ENCODE measurements at places on chromosomes 3 and 15. TPM values are rescaled to one million over a fixed set of nuclear protein-coding genes. Genes with fewer than 3 reads are reported as not detected.

GRCh38 chr15:25761971-25762662, 101.0 kb downstream of the ATP10A start:
- DNase-seq, result peak; percentile 26

DNA sequence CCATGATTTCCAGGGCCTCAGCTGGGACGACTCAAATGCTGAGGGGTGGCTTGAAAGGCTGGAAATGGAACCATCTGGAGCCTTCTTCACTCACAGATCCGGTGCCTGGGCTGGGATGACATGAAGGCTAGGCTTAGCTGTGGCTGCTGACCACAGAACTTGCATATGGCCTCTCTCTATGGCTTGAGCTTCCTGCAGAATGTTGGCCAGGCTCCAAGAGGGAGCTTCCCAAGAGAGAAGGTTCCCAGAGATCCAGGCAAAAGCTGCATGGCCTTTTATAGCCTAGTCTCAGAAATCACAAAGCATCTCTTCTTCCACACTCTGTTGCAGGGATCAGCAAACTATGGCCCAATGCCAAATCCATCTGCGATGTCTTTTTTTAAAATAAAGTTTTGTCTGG, 44.8 kb downstream of the GATM start:
- DNase-seq, result no peak

- no peak for DNase-seq
Observed at GRCh38 chr3:138338811-138339210, 9.2 kb upstream of the NME9 start.

- no peak for DNase-seq
Observed at GRCh38 chr3:46942076-46942475, 34.5 kb downstream of the CCDC12 start.

DNA sequence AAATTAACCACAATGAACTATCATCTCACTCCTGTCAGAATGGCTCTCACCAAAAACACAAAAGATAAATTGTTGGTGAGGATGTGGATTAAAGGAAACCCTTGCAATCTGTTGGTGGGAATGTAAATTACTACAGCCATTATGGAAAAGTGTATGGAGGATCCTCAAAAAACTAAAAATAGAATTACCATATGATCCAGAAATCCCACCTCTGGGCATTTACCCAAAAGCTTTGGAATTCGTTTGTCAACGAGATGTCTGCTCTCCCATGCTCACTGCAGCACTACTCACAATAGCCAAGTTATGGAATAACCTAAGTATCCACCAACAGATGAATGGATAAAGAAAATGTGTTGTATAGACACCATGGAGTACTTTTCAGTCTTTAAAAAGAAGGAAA, 21.6 kb downstream of the FSIP1 start:
- DNase-seq, result no peak

GRCh38 chr15:31285772-31286261, 40.8 kb upstream of the KLF13 start:
- DNase-seq, result no peak

DNA sequence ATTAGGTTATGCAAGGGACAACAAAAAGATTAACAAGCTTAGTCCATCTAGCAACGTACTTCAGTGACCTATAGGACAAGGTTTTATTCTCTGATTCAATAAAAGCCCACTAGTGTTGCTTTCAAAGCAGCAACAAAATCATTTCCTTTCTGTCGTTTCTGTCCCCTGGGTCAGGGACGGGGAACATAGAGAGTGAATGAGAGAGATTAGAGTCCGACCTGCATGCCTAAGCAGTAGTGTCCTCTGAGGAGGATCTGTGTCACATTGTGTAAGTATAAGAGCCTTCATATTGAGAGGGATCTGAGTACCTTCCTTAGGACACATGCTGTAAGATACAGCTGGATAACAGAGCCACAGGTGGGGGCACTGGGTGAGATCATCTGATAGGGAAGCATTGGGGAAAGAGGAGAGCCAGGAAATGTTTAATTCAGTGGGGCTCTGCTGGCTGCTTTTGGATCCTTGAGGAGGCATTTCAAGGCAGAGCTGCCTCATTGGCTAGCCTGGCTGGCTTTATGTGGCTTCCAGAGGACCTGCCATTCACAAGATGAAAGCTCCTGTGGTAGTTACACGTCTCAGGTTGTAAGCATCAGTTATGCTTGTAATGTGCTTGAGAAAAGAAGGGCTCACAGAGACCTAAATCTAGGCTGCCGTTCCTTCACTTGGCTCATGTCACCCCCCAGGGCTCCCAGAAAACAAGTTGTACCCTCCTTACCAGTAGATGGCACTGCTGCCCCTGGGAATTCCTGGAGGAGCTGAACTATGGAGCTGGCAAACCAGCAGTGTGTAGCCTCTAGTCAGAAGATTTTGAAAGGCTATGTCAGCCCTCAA, 2.7 kb downstream of the TMEM108 start:
- DNase-seq, result peak; percentile 54

- DNase-seq, result no peak
Observed at GRCh38 chr15:91529534-91529933, 324.0 kb upstream of the SLCO3A1 start.

GRCh38 chr15:50113187-50113505, 5.9 kb downstream of the ATP8B4 start:
- DNase-seq, result no peak

DNA sequence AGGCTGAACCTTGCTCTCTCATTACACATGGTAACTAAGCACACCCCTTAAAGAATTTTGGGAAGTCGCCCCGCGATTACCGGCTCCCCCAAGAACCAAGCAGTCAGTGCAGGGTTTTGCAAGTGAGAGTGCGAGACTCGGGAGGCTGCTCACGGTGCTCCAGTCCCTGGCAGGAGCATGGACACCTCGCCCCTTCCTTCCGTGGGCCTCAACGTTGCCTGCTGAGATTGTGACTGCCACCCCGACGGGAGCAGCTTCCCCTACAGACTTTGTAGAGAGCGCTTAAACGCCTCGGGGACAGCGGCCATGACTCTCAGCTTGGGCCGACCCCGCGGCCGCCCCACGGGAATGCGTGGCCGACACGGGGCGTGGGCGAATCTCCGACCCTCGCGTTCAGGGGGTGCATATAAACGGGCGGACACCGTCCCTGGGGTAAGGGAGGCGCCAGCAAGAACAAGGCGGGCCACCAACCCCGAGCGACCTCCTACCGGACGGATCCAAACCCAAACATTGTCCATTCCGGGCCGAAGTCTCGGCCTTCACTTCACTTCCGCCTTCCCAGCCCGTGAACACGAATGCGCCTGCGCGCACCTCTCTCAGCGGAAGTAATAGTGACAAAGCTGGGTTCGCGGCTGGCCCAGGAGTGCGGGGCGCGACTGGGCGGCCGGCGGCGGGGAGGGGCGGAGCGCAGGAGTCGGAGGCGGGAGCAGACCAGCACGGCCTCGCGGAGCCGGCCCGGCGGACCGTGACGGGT, at the start of gene ATP2C1:
TSS of gene ATP2C1 (plus strand) at position 709 of the 754 bp plus-strand sequence. CDS start 686 bp downstream, outside the sequence.
- DNase-seq, result peak; percentile 93

- DNase-seq, result no peak
Observed at GRCh38 chr15:85470563-85471271, 90.3 kb downstream of the AKAP13 start.

- no peak for DNase-seq
Observed at GRCh38 chr15:77603611-77604336, 28.9 kb downstream of the LINGO1 start.

DNA sequence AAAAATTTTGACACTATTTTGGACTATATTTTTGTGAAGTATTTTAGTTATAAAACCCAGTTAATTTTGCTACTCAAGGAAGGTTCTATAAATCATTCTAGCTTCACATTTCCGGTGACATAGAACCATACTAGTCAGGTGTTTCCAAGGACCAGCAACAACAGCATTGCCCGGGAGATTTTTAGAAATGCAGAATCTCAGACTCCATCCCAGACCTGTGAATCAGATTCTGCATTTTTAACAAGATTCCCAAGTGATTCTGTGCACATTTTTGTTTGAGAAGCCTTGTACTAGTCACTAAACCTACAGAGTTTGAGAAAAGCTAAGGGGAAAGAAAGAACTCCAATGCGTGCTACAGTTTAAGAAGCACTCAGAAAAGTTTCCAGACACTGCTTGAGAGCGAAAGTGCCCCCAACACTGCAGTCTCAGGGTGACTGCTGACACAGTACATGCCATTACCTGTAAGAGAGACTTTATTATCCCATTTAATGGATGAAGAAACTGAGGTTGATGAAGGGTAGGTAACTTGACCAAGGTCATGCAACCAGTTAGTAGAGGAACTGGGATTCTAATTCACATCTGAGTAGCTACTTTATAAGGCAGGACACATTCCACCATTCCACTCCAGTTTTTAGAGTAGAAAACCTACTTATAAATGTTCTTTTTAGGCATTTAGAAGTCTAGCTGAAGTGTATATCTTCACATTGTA, 49.7 kb upstream of the USP3 start:
- no peak for DNase-seq

The APOD gene
- not detected for total RNA-seq

The CD276 gene
- 0.45 TPM for total RNA-seq

The BUB1B gene
- total RNA-seq, result 79.6 TPM

The HTR3C gene
- total RNA-seq, result not detected

The ITPKA gene
- total RNA-seq, result 4.7 TPM
